ENCODE measurements at places on chromosomes 1 and 21. TPM values are rescaled to one million over a fixed set of nuclear protein-coding genes. Genes with fewer than 3 reads are reported as not detected.

PGD gene
- 52.4 TPM for total RNA-seq

DNA sequence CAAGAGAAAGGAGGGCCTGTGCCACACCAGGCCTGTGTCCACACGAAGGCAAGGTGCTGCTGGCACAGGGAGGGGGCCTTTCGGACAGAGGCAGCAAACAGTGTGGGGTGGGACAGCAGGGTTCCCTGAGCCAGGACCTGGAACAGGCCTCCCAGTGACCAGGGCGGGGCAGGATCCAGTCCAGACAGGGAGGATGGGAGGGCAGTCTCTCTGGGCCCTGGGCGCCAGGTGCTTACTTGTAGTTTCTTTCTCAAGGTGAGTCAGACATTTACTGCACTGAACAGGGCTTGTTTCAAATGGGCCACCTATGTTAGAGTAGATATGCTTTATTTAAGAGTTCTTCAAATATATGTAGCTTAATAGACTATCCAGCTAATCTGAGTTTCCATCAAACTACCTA is 52.8 kb upstream of the STUM start:
- DNase-seq: peak; percentile 69

CPLANE2 gene
- 14.5 TPM for total RNA-seq

GRCh38 chr1:175127565-175127964 is 59.9 kb downstream of the TNN start:
- no peak for DNase-seq

COL6A1 gene
- total RNA-seq: 1.9 TPM
